ENCODE measurements at places on chromosomes 6 and 20.

DNA sequence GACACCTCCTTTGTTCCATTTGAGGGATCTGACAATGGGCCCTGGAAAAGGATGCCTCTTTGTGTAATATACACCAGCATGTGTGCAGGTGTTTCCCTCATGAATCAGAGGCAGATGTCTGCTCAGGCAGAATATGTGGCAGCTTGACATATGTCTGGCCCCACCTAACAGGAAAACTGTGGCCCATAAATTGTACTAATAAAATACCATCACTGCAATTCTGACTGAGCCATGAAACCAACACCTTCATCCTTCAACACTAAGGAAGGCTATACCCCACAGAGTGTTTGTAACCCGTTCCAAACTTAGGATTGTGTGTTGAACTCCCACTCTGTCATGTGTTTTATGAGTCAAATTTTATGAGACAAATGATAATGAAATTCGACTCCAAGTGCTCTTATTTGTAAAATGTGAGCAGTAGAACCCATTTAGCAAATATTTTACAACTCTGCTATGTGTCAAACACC is 22.7 kb downstream of the LAMA4 start:
- no peaks in the 10 kb centered on the region for H3K27me3 ChIP-seq
- H3K4me3 ChIP-seq, result no peak overlapping the region
- no peak for DNase-seq
- no peaks in the 10 kb centered on the region for H3K36me3 ChIP-seq

DNA sequence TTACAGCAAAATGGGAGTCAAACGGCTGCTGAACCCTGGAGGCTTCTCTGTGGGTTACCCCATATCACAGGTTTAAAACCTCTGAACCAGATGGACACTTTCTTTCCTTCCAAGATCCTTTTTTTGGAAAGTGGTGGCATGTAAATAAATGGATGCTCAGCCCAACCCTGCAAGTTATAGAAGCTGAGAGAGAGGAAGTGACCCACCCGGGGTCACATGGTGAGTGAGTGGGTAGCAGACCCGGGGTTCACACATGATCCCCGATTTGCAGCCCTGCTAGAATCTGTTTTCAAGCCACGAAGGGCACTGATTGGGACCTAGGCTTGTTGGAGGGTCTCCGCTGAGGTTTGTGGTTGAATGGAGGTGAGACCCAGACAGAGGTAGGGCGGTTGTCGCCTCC is 32.0 kb downstream of the SIRPA start:
- H3K27me3 ChIP-seq, result peaks cover 28% of the 10 kb centered on the region
- H3K27ac ChIP-seq, result no peak overlapping the region
- DNase-seq, result no peak
- H3K4me3 ChIP-seq, result no peak overlapping the region
- no peaks in the 10 kb centered on the region for H3K4me1 ChIP-seq

GRCh38 chr20:43178080-43178479 is 11.6 kb downstream of the PTPRT start:
- no peak for DNase-seq
- H3K27me3 ChIP-seq, result no peaks in the 10 kb centered on the region
- H3K4me3 ChIP-seq, result no peak overlapping the region
- no peak overlapping the region for H3K27ac ChIP-seq

DNA sequence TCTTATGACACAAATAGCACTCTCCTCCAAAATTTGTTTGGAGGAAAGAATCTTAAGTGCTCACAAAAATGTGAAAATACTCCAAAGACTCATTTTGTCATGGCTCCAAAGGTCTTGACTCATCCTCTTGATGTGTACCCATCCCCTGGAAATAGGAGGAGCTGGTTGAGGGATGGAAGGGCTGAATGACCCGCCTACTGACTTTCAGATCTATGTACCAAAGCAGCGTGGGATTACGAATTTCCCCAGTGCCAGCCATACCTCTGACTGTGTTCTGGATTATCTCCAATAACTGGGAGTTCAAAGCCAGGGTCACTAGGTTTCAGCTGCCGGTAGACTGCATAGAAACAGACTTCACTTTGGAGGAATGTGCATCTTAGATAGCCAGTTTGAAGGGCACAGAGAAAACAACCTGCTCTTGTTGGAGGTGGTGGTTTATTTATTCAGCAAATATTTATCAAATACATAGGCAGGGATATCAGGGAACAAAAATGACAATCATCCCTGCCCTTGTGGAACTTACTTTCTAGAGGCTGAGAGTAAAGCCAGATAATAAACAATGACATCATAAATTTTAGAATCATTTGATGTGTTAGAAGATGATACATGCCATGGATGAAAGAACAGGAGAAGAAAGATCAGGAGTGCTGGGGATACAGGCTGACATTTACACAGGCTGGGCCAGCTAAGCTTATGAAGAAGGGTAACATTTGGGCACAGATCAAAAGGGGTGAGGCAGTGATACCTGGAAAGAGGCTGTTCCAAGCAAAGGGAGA is 246.6 kb downstream of the TBXT start:
- no peak for DNase-seq
- H3K4me1 ChIP-seq, result no peaks in the 10 kb centered on the region
- no peaks in the 10 kb centered on the region for H3K27me3 ChIP-seq
- H3K36me3 ChIP-seq, result no peaks in the 10 kb centered on the region

DNA sequence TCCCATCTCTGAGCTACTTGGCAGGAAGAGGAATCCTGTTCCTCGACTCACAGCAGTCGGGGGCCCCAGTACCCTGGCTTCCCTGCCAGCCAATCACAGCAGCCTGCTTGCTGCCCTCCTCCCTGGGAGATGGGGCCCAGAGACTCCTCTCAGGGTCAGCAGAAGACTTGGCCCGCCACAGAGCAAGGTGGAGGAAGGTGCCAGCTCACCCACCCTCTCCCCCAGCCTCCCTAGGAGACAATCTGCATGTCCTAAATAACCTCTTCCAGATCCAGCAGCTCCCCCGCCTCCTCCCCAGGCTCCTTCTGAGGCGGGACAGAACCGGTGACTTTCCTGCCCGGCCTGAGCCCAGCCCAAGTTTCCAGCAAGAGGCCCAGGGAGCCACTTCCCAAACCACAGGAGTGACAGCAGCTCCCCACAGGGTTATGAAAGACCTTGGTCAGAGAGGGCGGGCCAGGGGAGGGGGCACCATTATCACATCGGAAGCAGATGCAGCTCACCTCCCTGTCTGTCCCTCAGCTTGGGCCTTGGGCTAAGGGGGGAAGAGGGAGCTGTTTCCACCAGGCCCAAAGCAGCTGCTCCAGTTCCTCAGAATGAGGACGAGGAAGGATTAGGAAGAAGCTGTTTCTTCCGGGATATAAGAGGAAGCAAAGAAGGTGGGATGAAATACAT is 2.3 kb downstream of the CCND3 start:
- peaks cover 79% of the 10 kb centered on the region for H3K4me1 ChIP-seq
- peak overlapping the region; percentile 91 for H3K4me3 ChIP-seq
- H3K27ac ChIP-seq, result peak overlapping the region; percentile 66
- H3K27me3 ChIP-seq, result no peaks in the 10 kb centered on the region
- peak; percentile 32 for DNase-seq
- peaks cover 30% of the 10 kb centered on the region for H3K36me3 ChIP-seq
